Cerebellum (tissue), 4 donors: ENCODE measurements at places on chromosomes 1 and 21.

- no peak for DNase-seq
These were observed 38.7 kb downstream of the ELF3 start for GRCh38 chr1:202049129-202049528.

- no peak for DNase-seq
These were observed 4.2 kb downstream of the LY9 start for GRCh38 chr1:160800142-160800541.

DNA sequence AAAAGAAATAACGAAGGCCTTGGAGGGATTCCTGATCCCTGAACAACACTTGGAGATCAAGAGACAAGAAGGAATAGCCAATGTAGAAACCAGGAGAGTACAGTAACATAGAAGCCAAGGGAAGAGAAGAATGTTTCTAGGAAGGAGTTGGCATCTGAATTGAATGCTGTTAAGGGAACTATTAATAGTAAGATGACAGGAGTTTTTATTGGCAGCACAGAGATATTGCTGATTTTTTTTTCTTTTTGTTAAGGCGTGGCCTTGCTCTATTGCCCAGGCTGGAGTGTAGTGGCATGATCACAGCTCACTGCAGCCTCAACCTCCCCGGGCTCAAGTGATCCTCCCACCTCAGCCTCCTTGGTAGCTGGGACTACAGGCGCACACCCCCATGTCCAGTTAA, 9.6 kb upstream of the SFT2D2 start:
- no peak for DNase-seq

GRCh38 chr21:38159355-38159754, 97.4 kb upstream of the KCNJ15 start:
- peak; percentile 17 for DNase-seq

- no peak for DNase-seq
These were observed 170.2 kb downstream of the RUNX1 start for GRCh38 chr21:34878940-34879339.

GRCh38 chr1:236403905-236404696, 10.0 kb downstream of the EDARADD start:
- DNase-seq: no peak

DNA sequence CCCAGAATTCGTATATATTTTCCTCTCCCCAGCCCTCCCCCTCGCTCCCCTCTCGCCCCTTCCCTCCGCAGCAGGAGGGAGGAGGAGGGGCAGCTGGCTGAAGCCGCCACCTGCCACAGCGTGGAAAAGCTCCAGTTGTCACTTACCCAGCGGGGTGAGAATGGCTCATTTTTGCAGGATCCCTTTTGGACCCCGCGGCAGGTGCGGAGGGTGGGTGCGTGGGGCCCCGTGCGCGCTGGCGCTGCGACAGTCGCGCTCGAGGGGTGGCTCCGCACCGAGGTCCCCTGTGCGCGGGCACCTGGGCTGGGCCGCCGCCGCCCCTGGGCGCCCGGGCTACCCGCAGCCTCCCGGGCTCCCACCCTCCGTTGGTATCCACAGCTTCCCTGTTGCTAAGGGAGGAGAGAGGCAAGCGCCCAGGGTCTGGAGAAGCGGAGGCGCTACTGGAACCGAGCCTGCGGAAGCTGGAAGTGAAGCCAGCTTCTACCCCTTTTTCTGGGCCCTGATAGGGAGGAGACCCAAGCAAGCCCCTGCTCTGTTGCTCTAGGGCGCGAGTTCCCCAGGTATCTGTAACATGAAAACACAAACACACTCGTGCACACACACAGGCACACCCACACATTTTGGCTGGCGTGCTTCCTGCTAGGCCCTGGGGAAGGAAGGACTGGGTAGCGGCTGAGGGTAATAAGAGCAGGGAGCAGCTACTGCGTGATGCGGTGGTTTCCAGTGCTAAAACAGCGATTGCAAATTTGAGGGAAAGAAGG, at the start of gene ERICH3:
Gene ERICH3 (minus strand): TSS at position 442 of the 761 bp plus-strand sequence. CDS start 273 bp downstream, at position 169.
- peak; percentile 63 for DNase-seq

GRCh38 chr1:67573311-67573872, 111.6 kb upstream of the GADD45A start:
- DNase-seq: no peak

GRCh38 chr1:232183802-232184201, 446.1 kb downstream of the SIPA1L2 start:
- DNase-seq: peak; percentile 17

DNA sequence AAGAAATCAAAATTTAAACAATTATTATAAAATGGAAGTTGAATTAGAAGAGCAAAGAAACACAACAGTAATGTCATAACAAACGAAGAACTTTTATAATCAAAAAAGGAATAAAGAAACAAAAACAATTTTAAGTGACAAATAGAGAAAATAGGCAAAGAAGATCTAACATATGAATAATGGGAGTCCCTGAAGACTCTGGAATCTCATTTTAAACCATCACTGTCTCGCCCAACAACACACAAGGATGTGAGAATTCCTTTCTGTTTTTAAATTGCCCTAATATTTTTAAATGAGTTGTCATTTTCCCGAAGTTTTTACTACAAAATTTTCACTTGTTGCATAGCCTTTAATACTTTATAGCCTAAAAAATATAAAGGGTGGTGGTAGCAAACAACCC, 4.3 kb upstream of the NDC1 start:
- DNase-seq: no peak

- no peak for DNase-seq
These were observed 54.5 kb downstream of the MAGI3 start for GRCh38 chr1:113444857-113445256.

DNA sequence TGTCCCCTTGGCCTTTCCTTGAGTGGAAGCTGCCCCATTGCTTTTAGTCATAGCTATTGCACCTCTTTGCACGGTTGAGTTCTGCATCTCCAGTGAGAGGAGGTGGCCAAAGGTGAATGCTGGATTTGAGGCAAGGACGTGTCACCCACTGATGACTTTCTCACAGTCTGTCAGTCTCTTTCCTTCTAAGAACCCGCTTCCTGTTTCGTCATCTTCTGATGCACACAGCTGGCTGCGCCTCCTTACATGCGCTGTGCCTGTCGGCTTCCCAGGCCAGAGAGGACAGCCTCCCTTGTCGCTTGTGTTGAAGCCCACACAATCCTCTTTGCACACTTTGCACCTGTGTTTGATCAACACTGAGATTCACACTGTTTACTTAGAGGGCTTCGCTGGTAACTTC, 41.8 kb upstream of the PWP2 start:
- no peak for DNase-seq

- DNase-seq: no peak
These were observed 148.4 kb downstream of the GPATCH2 start for GRCh38 chr1:217482356-217483102.

- DNase-seq: no peak
These were observed 2.4 kb downstream of the TSEN15 start for GRCh38 chr1:184053881-184054280.
